ENCODE measurements at places on chromosomes 3 and 15.

DNA sequence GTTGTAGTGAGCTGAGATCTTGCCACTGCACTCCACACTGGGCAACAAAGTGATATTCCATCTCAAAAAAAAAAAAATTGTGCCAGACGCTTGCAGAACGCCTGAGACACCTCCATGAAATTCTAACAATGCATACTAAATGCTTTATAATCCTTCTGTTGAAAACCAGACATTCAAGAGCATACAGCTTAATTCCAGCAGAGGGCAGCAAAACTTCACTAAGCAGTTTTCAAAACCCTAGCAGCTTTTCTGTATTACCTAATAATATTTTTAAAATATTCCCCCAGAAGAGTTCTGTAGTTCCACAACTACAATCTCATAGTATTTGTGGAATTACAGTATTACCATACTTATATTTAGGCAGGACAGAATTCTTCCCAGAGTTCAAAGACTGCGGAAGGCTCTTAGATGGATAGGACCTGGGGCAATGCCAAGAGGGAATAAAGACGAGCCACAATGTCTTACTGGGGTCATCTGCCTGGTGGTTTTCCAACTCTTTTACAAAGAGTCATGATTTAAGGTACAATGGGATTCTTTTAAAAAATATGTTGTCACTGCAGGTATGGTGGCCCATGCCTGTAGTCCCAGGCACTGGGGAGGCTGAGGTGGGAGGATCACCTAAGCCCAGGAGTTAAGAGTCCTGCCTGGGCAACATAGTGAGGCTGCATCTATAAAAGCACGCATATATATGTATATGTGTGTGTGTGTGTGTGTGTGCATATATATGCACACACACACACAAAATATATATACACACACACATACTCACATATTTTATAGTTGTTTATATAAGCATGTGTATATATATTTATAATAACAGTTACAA is 19.6 kb upstream of the TASOR start:
- peak; percentile 31 for DNase-seq

DNA sequence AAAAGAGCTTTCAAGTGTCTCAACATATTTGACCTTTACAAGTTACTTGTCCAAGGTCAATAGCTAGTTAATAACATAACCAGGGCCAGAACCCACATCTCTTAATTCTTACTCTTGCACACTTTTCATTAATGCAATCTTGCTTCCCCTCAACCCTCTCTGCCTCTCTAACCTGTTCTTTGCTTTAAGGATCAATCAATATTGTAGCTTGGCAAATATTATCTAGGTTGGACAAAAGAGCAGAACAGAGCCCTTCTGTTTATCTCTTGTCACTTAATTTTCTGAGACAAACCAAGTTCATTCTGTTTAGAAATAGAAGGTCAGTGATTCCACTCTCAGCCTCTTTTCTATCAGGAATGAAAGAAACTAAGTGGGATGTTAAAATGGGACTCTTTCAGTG is 180.5 kb downstream of the USP13 start:
- DNase-seq: no peak

- no peak for DNase-seq
Observed at GRCh38 chr3:11629716-11630115, 14.0 kb downstream of the VGLL4 start.

- no peak for DNase-seq
Observed at GRCh38 chr15:25543196-25543595, 104.4 kb upstream of the UBE3A start.

DNA sequence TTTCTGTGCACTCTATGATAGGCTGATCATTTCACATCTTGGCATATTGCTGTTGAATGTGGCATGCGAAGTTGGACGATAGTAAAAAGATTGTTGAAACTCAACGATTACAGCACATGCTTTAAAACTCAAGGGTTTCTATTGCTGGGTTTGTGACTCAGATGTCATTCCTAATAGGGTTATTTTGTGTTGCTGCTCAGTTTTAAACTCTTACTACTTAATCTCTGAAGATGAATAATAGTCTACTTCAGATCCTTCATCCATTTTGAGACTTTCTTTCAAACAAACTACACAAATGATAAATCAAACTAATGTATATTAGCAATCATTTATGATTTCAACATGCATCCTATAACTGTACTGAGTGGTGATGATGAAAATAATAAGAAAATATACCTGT is 71.3 kb upstream of the MBNL1 start:
- no peak for DNase-seq

DNA sequence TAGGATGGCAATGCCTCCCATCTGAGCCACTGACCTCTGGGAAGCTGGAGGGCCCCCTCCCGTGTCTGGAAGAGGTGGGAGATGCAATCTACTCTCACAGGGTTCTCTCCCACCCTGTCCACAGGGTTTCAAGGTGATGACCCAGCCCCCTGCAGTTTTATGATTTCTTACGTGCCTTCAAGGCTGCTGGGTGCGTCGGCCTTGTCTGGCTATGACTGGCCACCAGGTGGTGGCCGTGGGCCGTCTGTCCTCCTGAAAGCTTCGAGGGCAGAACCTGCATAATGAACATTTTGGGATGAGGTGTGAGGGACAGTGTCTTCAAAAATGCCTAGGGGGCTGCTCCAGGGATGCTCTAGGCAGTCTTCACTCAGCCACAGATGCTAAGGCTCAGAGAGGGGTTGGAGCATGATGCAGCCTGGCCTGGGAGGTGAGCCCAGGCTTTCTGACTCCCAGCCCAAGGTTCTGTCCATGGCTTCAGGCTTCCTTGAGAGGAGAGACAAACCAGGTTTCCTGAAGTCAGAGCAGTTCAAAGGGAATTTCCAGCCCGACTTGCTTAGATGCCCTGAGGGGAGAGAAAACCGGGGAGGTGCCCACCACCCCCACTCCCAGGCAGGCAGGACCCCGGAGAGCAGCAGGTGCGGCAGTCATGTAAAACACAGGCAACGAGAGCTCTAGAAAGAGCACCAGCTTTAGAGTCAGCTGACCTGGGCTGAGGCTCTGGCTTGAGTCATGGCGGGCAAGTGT is 18.7 kb downstream of the ISG20 start:
- DNase-seq: no peak

DNA sequence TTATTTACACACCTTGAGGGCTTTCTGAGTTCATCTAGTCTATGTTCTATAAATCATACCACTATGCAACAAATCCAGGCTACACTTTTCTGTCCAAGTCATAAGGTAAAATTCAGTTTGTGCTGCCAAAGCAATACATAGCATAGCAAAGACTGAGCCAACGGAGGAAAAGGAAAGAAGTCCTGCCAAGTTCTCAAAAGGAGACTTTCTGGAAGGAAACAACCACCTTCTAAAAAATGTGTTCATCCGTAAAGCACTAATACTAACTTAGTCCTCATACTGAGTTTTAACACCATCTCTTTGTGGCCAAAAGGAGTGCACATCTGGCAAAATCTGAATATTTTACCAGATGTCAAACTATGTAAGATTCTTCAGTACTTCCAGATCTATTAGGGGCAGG is 620.2 kb downstream of the RBMS3 start:
- DNase-seq: no peak

- DNase-seq: no peak
Observed at GRCh38 chr3:171435143-171435542, 25.1 kb downstream of the TNIK start.

DNA sequence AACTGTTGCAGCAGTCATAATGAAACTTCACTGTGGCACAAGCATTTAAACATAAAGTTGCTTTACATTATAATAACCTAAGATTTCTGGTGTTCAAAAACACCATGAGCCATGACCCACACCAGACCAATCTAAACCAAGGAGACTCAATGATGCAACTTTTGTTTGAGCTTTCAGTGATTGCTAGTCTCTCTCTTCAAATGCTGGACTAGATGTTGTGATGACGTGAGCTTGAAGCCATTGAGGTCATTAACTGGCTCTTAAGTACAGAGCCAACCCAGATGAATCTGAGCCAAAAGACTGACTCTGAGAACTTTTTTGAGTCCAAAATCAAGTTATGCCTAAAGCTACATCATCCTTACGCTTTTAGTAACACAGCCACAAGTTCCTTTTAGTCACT is 36.5 kb downstream of the ATR start:
- no peak for DNase-seq

GRCh38 chr3:173702561-173702960 is 305.0 kb downstream of the NLGN1 start:
- DNase-seq: no peak

DNA sequence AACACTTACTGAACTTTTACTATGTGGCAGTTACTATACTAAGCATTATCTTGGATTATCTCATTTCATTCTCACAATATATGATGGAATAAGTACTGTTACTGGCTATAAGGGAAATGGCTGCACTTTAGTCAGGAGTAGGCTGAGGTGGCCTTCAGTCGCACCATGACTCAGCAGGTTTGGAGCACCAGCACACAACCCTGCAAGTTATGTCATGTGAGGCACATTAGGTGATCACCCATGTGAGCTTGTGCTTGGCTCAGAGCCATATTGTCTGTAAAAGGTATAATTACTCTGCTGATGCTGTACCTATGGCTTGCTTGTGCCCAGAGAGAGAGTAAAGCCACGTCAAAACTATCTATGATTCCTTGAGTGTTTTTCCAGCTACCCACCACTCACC is 54.1 kb upstream of the TIPARP start:
- no peak for DNase-seq

GRCh38 chr3:87191175-87191574 is 35.9 kb upstream of the CHMP2B start:
- no peak for DNase-seq

- DNase-seq: no peak
Observed at GRCh38 chr3:67154429-67154828, 156.3 kb downstream of the KBTBD8 start.

GRCh38 chr3:195226900-195227447 is 44.0 kb downstream of the XXYLT1 start:
- peak; percentile 25 for DNase-seq

GRCh38 chr3:181888234-181888633 is 176.5 kb downstream of the SOX2 start:
- no peak for DNase-seq

- no peak for DNase-seq
Observed at GRCh38 chr3:119598410-119599098, 869 bp downstream of the PLA1A start.

DNA sequence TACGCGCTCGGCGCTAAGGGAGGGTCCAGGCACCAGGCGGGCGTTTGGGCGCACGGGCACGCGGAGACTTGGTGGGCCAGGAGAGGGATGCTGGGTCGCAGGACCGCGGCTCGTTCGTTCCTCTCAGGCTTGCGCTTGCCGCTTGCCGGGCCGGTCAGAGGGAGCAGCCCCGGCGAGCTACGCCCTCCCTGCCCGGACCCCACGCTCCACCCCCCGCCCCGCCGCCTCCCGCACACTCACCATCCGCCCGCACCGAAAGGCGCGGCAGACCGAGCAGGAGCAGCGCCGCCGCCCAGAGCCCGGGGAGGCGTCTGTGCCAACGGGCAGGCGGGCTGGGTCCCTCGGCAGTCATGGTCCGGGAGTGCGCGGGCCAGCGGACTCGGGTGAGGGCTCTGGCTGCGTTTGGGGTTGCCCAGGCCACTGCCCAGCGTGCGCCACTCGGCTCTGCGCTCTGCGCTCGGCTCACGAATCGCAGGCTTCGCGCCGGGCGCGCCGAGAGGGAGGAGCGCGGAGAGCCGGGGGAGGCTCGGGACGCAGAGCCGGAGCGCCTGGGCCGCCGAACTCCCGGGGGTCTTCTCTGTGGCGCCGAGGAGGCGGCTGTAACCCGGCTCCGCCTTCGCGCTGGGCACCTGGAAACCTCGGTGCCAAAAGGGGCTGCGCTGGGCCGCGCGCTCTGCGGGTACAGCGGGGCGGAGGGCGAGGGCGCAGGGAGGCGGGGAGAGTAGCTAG is at the start of gene SUSD5:
TSS of gene SUSD5 (minus strand) at position 365 of the 729 bp plus-strand sequence. CDS start at position 352, 13 bp downstream.
- DNase-seq: peak; percentile 5

- DNase-seq: no peak
Observed at GRCh38 chr3:88467191-88467590, 317.4 kb downstream of the C3orf38 start.

- no peak for DNase-seq
Observed at GRCh38 chr3:111610189-111610588, 15.0 kb upstream of the ZBED2 start.

- DNase-seq: no peak
Observed at GRCh38 chr3:159229116-159229680, 427.3 kb downstream of the MFSD1 start.

DNA sequence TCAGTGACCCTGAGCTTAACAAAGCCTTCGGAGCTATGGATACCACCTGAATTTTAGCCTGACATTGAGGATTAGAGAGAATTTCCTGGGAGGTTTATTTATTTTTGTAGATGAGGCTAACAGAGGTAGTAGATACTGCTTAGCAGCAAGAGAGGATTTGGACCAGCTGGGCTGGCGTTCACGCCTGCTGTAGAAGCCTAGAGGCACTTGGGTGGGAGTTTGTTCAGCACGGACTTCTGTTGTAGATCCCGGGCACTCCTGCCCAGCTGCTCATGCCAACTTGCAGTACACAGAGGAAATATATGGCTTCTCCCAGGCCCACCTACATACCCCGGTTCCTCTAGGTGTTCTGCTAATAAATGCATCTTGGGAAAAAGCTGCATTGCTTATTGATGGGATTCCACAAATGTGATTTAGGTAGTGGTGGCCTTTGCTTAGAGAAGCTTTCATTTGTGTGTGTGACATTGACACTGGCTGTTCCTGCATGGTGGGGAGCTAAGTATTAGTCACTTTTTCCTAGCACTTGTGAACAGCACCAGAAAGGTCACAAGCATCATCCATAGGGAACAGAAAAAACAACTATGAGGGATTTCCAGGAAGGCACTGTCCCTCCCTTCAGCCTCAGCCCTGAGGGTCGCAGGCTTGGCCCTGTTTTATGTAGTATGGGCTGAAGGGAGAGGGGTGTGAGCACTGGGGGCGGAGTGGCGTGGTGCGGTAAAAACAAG is 324.8 kb upstream of the LRRFIP2 start:
- DNase-seq: no peak

GRCh38 chr15:77795446-77795845 is 162.7 kb upstream of the LINGO1 start:
- no peak for DNase-seq

Data from stimulated activated naive CD8-positive, alpha-beta T cell treated with anti-CD3 and anti-CD28 coated beads, Interleukin-15, Interleukin-2, amounts not matched to agents 100 U/mL and 50 U/mL, for 24 hours (primary cell).